ENCODE measurements at places on chromosomes 12 and 14. TPM values are rescaled to one million over a fixed set of nuclear protein-coding genes. Genes with fewer than 3 reads are reported as not detected.
A peak's percentile ranks its signal among the peaks of the same experiment; 100 is the strongest.

The PPP4R4 gene
- total RNA-seq = 0.15 TPM

The TMEM119 gene
- total RNA-seq = 5.9 TPM

DNA sequence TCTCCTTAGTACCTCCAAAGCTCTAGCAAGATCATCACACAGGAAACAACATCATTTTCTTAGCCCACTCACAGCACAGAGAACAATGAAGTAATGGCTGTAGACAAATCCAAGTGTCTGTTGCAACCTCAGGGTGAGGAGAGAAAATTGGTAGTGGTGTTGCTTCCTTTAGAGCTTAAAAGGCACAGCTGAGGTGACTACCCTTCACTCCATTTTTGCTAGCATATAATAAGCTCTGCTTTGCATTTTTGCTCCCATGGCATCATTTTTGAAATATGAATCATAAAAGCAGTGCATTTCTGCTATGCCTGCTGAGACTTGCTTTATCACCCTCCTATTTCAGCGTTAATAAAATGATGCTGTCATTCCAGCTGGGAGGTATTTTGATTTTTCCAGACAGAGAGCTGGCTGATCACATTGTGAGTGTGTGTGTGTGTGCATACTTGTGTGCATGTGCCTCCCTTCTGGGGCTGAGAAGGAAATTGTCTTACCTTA is 18.5 kb upstream of the PCNX1 start:
- H3K27me3 ChIP-seq = no peaks in the 10 kb centered on the region
- no peak overlapping the region for H3K4me3 ChIP-seq
- no peak overlapping the region for H3K27ac ChIP-seq
- H3K4me1 ChIP-seq = peaks cover 51% of the 10 kb centered on the region
- DNase-seq = no peak
- no peaks in the 10 kb centered on the region for H3K36me3 ChIP-seq

- no peaks in the 10 kb centered on the region for H3K27me3 ChIP-seq
- no peaks in the 10 kb centered on the region for H3K4me1 ChIP-seq
- no peaks in the 10 kb centered on the region for H3K36me3 ChIP-seq
- H3K27ac ChIP-seq = no peak overlapping the region
- H3K4me3 ChIP-seq = no peak overlapping the region
- DNase-seq = no peak
These were observed 89.0 kb upstream of the BCL11B start for GRCh38 chr14:99360774-99361595.

DNA sequence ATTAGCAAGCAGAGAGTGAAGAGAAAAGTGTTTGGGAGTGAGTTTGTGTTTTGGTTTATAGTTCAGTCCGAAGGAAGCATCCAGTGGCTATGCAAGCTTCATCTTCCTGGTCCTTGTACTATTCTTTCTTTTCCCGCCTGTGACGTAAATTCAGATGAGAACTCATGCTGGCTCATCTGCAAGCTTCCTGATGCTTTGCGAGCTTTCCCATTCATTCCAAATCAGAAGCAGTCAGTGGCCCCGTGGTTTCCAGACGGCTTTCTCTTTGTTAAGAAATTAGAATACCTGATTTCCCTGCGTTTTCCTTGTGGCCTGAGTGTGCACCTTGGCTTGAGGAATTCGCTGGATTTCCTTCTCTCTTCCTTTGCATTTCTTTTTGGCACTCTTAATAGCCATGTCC is 89.5 kb downstream of the TESC start:
- no peak overlapping the region for H3K4me3 ChIP-seq
- no peak for DNase-seq
- H3K36me3 ChIP-seq = peaks cover 43% of the 10 kb centered on the region
- H3K27ac ChIP-seq = no peak overlapping the region
- no peaks in the 10 kb centered on the region for H3K27me3 ChIP-seq

- H3K27ac ChIP-seq = no peak overlapping the region
- H3K4me3 ChIP-seq = no peak overlapping the region
- no peaks in the 10 kb centered on the region for H3K4me1 ChIP-seq
- no peaks in the 10 kb centered on the region for H3K27me3 ChIP-seq
These were observed 380.0 kb downstream of the DIO2 start for GRCh38 chr14:79831195-79831892.

DNA sequence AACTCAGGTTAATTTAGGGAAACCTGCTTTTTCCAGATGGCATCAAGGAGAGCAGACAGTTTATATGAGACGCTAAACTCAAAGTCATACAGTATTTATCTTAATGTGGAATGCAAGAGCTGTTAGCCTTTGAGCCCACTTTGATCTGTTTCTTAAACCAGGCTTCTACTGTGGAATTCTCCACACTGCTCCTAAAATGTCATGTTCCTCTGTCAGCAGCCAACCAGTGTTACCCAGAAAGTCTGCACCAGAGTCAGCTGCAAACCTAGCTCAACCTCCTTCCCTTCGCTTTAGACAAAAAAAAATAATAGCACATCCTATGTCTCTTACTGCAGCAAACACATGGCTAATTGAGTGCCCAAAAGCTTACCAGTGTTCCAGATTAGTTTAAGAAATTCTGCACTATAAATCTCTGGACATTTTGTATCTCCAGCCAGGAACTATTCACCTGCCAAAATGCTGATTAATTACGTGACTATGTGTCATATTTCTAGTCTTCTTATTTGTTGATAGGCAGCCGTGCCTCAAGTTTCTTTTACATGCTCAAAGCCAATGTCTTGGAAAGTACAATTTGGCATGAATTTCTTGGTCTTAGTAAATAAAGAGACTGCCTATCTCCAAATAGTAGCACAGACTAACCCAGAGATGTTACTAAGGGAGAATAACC is 21.8 kb downstream of the ARMH4 start:
- H3K4me3 ChIP-seq = no peak overlapping the region
- H3K27me3 ChIP-seq = peaks cover 2% of the 10 kb centered on the region
- DNase-seq = no peak

DNA sequence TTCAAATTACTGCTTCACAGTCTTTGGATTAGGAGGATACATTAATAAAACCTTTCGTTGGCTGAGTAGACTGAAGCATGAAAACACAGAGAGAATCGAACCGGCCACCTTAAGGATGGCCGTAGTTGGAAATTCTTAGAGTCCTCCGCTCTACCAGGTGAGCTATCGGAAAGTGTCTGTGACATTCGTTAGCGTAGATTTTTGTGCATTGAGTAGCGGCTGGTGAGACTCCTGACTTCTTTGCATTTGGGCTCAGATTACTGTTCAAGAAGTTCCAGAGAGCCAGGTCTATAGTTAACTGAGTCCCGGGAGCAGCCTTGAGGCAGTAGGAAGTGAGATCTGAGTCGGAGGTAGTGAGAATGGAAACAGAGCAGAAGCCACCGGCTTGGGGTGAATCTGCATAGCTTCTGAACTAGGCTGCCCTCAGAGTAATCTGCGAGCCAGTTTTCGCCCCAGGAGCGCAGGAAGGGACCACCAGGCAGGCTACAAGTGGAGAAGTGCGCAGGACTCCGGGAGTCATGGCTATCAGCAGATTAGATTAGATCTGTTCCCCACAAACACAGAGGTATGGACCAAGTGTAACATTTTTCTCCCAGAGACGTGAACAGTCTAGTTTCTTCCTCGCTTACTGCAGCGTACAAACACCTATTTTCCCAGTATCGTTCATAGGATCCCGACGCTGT is 11.0 kb downstream of the OR6S1 start:
- peak; percentile 42 for DNase-seq
- H3K4me1 ChIP-seq = peaks cover 33% of the 10 kb centered on the region
- no peak overlapping the region for H3K27ac ChIP-seq
- peaks cover 75% of the 10 kb centered on the region for H3K27me3 ChIP-seq
